ENCODE measurements at places on chromosomes 6 and 20. TPM values are rescaled to one million over a fixed set of nuclear protein-coding genes. Genes with fewer than 3 reads are reported as not detected.

TFAP2D gene
- not detected for total RNA-seq

SSTR4 gene
- not detected for total RNA-seq

GPLD1 gene
- 0.18 TPM for total RNA-seq

PHACTR1 gene
- total RNA-seq: 0.33 TPM

PHF3 gene
- 53.9 TPM for total RNA-seq

LY6G6F gene
- total RNA-seq: not detected

SEMG1 gene
- not detected for total RNA-seq

OPRL1 gene
- 1.6 TPM for total RNA-seq

LY6G6C gene
- not detected for total RNA-seq

LZTS3 gene
- 0.90 TPM for total RNA-seq

EYA4 gene
- total RNA-seq: not detected

MLIP gene
- not detected for total RNA-seq

GCNT2 gene
- 3.0 TPM for total RNA-seq

Data from activated CD4-positive, alpha-beta memory T cell treated with anti-CD3 and anti-CD28 coated beads, Interleukin-2, amount 10 ng/mL, durations not matched to agents 7 days and 5 days (primary cell).